ENCODE measurements at places on chromosomes 16 and 17.

- peak; percentile 28 for DNase-seq
Observed at GRCh38 chr17:59547131-59547915, 18.1 kb upstream of the DHX40 start.

GRCh38 chr16:89315271-89315670, 97.8 kb downstream of the ZNF778 start:
- DNase-seq: no peak

DNA sequence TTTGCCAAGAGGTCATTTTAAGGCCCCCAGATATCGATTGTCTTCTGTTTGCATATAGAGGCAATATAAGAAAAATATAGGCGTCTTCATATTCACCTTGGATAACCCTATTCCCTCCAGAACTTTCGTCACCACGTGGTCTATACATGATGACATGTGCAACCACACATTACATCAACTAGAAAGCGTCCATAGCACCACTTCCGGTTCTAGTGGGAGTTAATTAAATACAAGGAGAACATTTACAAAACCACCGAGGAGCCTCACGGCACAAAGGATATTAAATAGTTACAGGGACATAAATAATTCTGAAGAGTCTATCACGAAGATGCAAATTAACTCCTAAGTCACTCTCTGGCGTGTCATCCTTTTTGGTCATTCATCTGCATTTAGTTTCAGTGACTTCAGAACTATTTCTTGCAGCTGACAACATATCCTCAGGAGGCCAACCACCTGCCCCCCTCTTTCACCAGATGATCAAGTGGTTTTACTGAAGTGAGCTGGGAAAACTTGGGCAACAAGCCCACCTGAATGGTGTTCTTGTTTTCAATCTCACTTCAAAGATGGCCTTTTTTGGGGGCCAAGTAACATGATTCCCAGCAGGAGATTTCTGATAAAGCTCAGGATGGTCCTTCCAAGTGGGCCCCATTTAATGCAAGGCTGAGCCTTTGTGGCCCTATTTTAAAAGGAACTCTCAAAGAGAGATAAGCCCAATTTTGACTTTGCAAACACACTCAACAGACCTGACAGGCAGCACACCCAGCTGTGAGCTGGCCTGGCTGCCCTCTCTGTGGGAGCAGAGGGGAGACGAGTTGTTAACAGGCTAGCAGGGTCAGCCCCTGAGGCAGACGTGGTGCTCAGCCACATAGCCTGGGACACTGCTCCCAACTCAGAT, 15.3 kb downstream of the CMTM3 start:
- peak; percentile 64 for DNase-seq

- peak; percentile 93 for DNase-seq
Observed at GRCh38 chr17:31570951-31571892, 179.7 kb downstream of the RAB11FIP4 start.

GRCh38 chr17:80883831-80884735, 107.6 kb upstream of the CHMP6 start:
- no peak for DNase-seq

- DNase-seq: no peak
Observed at GRCh38 chr17:42373896-42374295, 14.3 kb downstream of the STAT3 start.

DNA sequence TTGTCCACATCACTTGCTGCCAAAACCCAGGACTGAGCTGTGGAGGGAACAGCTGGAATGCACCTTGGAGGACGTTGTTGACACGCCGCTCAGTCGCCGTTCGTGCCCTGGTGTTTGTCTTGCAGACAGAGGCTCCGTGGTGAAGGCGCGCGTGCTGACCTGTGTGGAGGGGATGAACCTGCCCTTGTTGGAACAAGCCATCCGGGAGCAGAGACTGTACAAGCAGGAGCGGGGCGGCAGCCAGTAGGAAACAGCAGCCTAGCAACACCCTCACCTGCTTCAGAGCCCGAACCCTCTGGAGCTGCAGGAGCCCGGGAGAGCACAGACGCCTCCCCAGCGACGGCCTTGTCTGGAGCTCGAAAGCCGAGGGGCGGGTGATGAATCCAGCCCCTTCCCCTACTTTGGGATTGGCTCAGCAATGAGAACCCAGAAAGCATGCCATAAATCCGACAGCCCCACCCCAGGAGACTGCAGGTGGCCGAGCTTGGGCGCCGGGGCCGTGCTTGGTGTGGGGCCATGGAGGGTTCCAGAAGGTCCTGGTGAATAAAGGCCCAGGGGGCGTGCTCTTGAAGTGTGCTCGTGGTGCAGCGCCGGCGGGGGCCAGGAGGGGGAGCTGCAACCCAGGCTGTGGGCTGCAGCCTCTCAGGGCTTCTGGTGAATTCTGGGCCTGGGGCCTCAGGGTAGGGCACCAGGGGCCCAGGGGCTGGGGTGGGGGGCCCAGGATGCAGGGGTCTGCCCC, 470 bp upstream of the CDK3 start:
- peak; percentile 40 for DNase-seq
